NCI-H1092 treated with DMSO at 0.1 percent for 48 hours (cell line): ENCODE measurements at places on chromosomes 4 and X.

- DNase-seq: peak; percentile 54
These were observed 26.5 kb upstream of the XIAP start for GRCh38 chrX:123833387-123833786.

GRCh38 chrX:153687121-153688039 is at the start of gene SLC6A8:
TSS of gene SLC6A8 (plus strand) at chrX:153687926. CDS start at chrX:153688575, 649 bp downstream.
- DNase-seq: peak; percentile 81

- no peak for DNase-seq
These were observed 85.3 kb downstream of the REELD1 start for GRCh38 chr4:146299607-146300006.

DNA sequence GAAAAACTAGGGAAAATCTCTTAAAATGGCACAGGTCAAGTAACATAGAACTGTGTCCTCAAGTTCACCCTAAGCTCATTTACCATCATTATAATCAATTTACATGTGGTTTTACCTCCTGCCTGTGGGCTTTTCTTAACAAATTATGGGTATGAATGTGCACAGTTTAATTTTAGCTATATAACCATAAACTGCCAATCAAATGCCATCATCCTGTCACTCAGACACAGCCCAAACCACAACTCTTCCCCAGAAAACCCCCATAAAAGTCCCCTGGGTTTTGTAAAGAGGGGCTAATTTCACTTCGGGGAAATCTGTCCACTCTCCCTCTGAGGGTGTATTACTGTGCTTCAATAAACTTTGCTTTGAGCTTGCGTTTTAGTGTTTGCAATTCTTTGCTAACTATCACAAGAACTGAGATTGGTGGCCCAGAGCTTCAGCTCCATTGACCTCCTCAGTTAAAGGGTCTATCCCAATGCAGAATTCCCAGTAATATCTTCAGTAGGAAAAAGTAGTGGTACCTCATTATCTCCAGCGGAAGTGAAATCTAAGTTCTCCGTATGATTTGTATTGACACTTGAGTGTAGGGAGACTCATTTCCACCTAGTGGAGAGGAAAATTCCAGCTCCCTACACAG is 394.6 kb downstream of the SPOCK3 start:
- no peak for DNase-seq

GRCh38 chrX:104539081-104539480 is 26.9 kb upstream of the IL1RAPL2 start:
- no peak for DNase-seq

DNA sequence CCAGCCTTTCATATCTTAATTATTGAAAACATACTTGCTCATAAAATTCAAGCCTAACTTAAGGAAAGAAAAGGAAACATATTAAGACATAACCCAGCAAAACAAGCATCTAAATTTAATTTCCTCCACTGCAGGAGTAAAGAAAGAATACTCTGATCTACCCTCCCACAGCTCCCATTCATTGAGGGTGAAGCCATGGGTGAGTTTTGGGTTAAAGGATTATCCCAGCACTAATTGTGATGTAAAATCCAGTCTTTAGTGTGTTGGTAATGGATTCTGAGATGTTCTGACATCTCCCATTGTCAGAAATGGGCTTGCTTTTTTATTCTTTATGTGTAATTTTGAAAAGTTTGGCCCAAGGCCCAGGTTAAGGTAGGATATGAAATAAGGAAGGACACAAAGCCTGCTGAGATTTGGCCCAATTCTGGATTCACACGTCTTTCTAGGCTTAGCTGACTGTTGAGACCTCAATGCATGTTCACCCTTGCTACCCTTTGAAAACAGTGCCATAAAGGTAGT is 50.4 kb downstream of the SPARCL1 start:
- no peak for DNase-seq

GRCh38 chr4:172874944-172875343 is 293.7 kb upstream of the GALNT7 start:
- no peak for DNase-seq

DNA sequence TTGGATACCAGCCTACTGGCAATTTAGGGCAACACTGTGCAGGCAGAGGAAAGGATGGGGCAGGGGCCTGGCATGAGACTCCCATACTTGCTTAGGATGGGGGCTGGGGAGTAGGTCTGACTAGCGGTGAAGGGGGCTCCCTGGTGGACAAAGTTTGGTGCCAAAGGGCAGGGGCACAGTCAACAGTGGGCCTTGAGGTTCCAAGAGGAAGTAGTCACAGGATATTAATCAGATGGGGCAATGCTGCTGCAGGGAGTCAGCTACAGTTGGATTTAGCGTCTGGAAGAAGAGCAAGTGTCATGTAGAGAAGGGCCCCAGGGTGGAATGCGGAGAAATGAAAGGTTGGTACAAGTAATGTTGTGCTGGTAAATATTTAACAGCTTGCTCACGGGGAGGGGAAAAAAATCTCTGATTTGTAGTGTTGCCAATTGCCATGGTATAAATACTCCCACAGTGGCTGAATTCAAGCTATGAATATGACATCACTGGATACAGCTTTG is 139.4 kb downstream of the PJA1 start:
- DNase-seq: no peak

- DNase-seq: no peak
These were observed 98.2 kb downstream of the PJA1 start for GRCh38 chrX:69066966-69067525.

DNA sequence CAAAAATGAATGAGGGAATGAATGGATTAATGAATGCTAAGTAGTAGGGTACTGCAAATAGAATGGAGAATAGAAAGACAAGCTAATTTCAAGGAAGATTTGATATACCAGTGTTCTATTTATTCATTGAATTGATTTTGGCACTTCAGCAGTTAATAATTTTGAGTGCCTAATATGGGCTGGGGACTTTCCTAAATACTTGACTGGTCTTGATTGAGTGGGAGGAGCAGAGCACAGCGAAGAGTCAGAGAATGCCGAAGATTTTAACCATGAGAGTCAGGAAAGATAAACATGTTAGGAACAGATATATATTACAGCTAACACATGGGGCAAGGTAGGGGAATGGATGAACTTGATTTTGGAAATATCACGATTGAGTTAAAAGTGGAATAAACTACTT is 10.6 kb downstream of the IL15 start:
- DNase-seq: no peak

DNA sequence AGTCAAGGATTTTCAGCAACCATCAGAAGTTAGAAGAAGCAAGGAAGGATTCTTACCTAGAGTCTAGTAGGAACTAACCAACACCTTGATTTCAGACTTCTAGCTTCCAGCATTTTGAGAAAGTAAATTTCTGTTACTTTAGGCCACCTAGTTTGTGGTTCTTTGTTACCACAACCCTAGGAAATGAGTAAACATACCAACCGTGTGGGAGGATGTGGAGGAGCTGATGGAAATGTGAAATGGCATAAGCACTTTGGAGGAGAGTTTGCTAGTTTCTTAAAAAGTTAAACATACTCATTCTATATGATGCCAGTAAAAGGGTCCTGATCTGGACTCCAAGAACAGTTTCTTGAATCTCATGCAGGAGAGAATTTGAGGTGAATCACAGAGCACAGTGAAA is 679.4 kb downstream of the PDHA2 start:
- no peak for DNase-seq

GRCh38 chrX:136652822-136653723 is 5.1 kb downstream of the CD40LG start:
- DNase-seq: no peak

DNA sequence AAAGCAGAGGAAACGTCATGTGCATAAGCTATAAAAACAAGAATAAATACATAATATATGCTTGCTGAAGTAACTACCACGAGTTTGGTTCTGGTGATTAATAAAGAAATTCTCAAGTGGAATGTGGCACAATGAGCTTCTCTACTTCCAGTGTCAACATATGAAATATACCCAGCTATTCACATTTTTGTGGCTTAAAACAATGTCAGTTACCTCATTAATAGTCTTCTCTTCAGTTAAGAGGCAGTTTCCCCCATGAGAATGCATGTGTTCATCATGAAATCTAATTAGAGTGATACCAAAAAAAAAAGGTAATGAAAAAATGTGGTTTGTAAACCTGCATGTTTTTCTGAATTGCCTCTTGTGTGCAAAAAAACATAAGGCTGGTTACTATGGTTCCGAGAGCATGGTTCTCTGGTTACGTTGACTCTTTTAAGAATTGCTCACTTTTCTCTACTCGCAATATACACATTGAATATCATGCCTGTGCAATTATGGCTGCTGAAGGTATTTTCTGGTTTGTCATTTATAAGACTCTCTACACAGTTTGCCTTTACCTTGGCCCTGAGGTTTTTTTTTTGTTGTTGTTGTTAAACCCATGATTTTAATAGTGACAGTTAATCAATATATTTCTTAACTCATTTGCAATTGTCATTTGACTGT is 108.2 kb downstream of the PCDH7 start:
- no peak for DNase-seq

- no peak for DNase-seq
These were observed 168.3 kb downstream of the BTC start for GRCh38 chr4:74625981-74626380.

DNA sequence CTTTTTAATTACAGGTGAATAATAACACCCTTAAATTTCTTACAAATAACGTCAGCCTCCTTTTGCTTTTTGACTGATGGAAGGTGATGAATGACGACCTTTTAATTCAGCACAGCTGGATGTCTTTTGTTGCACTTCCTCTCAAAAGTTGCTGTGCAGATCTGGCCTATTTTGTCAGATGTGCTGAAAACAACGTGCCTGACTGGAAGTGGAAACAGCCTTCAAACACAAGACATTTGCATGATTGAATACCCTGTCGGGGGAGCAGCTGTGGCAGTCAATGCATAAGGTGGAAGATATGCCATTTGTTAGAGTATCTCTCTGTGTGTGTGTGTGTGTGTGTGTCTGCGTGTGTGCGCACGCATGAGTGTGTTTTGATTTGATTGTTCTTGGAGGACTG is 579.7 kb downstream of the SPRY1 start:
- peak; percentile 23 for DNase-seq

DNA sequence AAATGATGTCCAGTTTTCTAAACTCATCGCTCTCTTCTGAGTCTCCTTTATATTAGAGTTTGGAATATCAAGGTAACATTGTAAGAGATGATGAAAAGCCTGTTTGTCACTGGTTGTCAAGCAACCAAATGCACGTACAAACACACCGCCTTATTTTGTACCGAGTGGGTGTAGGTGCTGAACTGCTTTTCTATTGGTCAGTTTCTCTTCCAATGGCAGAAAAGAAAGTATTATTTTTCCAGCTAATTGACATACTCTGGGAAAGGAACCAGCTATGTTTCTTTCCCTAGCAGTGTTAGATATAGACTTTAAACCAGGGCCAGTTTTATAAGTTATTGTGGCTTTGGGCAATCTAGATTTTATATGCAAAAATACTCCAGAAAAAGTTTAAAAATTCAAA is 6.6 kb upstream of the PPM1K start:
- DNase-seq: no peak

DNA sequence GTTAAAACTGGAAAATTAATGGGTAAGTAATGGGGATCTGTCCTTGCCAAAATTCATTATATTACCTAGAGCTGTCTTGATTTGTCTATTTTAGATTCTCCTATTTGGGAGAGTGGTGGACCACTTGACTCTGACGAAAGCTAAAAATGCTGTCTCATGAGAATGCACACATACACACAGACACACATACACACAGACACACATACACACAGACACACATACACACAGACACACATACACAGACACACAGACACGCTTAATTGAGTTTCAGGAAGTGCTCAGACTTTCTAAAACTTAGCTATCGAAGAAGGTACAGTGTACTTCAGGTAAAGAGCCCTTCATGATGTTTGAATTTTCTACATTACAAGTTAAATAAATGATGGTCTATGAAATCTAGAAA is 279.5 kb downstream of the ANKRD50 start:
- no peak for DNase-seq

GRCh38 chrX:22462959-22463358 is 190.2 kb downstream of the CBLL2 start:
- no peak for DNase-seq

- no peak for DNase-seq
These were observed 435.2 kb upstream of the AMOT start for GRCh38 chrX:113275804-113276203.

DNA sequence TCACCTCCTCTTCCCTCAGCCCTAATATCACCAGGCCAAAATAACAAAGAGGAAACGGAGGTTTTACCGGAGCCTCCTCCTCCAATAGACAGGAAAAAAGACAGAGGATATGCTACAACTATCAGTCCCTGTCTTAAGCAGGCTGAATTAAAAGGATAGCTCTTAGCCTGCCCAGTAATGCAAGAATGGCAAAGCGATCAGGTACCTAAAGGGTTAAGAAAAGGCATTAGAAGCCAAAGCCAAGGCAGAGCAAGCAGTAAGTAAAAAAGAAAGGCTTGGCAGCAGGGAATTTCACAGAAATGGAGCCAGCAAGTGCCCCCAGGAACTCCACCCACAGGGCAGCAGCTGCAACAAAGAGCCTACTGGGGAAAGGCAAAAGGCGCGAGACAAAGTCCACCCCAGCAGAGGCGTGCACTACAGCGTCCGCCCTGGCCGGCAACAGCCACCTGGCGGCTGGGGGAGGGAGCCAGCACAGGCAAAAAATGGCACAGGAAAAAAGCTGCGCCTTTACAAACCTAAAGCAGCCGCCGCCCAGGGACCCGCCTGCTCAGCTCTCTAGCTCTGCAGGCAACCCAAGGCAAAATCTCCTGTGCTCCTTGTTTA is 220.6 kb upstream of the ZC4H2 start:
- no peak for DNase-seq

GRCh38 chr4:81620442-81620841 is 148.7 kb upstream of the RASGEF1B start:
- no peak for DNase-seq

DNA sequence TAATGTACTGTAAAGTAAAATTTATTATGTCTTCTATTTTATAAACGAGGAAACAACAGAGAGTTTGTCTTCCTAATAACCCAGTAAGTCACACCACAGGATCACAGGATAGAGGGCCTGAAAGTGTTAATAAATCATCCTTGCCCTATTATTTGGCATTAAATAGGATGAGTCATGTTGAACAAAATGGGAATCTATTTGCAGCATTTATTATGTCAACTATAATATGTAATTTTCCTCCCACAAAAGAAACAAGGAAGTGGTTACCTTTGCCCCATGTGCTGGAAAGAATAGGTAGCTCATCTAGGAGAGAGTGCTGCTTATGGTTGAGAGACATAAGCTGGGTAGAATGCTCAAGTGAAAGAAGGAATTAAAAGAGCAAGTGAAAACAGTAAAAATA is 237.6 kb upstream of the NDST3 start:
- DNase-seq: no peak

- no peak for DNase-seq
These were observed 215.8 kb upstream of the LEF1 start for GRCh38 chr4:108384544-108384943.

GRCh38 chrX:113954297-113954696 is 629.6 kb upstream of the HTR2C start:
- DNase-seq: no peak

DNA sequence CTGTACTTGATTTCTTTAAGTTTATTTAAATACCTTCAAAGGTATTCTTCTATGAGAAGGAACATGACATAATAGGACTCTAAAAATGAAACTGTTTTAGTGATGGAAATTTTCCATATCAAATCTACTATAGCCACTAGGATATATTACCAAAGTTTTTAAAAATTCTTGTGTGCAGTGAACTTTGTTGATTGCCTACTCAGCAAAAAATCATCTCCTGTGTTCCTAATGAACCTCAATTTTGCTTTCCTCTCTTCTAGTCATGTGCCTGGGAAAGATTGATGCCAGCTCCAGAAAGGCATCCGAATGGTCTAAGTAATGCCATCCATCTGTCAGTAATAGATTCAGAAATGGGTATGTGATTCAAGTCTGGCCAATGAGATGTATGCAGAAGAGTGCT is 111.1 kb downstream of the ANXA3 start:
- no peak for DNase-seq

- no peak for DNase-seq
These were observed 8.8 kb downstream of the TMEM255A start for GRCh38 chrX:120302434-120302833.
